ENCODE measurements at places on chromosomes 12 and 14. TPM values are rescaled to one million over a fixed set of nuclear protein-coding genes. Genes with fewer than 3 reads are reported as not detected.

LRTM2 gene
- not detected for total RNA-seq

TMED8 gene
- 36.1 TPM for total RNA-seq

BATF gene
- 185 TPM for total RNA-seq

AICDA gene
- total RNA-seq = not detected

TSPAN8 gene
- total RNA-seq = not detected

PLA2G1B gene
- total RNA-seq = not detected

SYCP3 gene
- 0.91 TPM for total RNA-seq

GRCh38 chr14:60116181-60116580 is 24.5 kb downstream of the PCNX4 start:
- DNase-seq = no peak

GRCh38 chr14:105876158-105876557 is 349.8 kb downstream of the TMEM121 start:
- DNase-seq = no peak

DNA sequence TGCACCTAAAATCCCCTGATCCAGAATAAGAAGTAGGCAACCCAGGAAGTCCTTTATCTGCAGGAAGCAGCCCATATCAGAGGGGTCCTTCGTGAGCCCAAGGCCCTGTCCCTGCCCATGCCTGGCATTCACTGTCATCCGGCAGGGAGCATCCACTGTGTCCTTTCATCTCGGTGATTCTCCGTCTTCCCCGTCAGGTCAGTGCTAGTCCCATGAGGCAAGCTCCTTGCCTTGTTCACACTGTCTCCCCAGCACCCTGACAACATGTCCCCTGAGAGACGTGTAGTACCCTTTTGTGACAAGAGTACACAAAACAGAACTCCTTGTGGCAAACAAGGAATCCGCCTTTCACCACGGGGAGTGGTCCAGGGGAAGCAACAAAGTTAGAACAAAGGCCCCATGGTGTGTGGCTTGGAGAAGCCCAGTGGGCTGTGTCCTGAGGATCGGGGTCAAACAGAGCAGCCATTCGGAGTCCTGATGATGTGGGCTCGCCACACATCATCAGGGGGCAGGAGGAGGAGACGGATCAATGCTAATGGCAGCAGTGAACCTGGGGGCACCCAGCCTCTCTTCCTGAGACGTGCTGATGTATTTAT is 112.1 kb downstream of the DICER1 start:
- no peak for DNase-seq

DNA sequence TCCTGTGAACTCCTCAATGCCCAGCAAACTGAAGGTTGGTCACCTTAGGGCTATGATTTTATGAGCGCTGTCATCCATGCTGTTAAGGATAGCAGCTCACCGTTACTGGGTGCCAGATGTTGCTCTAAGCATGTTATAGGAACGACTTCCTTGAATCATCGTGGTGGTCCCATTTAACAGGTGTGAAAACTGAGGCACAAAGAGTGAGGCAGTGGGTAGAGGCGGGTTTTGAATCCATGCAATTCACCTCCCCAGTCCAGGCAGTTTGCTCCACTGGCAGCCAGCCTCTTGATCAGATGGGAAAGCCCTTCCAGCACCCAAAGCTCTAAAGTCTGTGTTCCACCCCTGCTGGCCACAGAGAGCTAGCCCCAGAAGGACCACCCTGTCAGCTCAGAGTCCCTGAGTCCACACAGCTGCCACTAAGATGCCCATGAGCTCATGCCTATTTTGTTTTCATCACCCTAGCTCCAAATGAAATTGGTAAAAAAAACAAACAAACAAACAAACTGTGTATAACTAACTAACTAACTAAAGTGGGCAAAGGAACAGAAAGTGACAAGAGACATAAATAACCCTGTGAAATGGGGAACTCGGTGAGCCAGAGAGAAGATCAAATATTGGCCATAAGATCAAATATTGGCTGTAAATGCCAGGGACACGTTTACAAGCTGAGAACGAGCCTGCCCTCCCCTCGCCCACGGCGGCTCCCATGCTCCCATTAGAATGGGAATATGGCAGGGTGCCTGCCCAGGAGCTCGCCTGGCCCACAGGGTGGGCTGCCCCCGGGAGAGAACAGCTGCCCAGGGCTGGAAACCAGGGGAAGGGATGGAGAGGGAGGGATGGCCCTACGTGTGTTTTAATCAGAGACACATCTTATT is 72.3 kb upstream of the RFLNA start:
- DNase-seq = no peak

GRCh38 chr12:130839770-130840404 is 837 bp upstream of the STX2 start:
- DNase-seq = no peak

DNA sequence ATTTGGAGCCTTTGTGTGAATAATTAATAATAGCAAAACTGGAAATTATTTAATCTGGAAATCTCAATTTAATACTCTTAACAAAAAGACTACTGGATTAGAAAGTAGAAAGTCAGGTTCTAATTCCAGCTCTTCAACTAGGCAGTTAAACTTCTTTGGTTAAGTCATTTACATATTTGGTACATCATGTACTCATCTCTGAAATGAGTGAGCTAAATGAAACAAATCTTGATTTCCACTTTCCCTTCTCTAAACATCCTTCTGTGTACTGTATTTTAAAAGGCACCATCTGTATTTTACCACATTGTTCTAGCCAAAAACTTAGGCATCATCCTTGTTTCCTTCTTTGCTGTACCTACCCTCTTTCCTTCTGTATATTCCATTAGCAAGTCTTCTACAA is 26.9 kb downstream of the CRADD start:
- no peak for DNase-seq

GRCh38 chr14:69044965-69045555 is 66.0 kb upstream of the ACTN1 start:
- DNase-seq = no peak

DNA sequence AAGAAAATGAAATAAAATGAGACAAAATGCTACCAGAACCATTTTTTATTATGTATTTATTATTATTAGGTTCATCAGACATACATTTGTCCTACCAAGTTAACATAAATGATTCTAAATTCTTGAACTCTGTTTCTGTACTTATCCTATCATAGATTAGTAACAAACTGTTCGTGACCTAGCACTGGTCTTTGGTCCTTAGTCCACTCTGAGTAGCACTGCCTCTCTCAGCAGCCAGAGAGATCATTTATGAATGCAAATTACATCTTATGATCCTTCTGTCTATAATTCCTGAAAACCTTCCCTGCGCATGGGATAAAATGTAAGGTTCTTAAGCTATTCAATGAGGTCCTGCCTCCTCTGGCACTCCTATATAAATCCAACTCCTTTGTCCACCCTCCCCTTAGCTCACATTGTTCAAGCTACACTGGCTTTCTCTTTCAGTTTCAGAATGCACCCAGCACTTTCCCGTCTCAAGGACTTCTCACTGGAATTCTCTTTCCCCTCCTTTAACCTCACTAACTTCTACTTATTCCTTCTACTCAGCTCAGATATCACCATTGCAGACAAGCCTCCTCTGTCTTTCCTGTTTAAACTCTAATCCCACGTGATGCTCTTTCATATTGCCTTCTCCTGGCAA is 17.1 kb downstream of the PDZRN4 start:
- DNase-seq = no peak

DNA sequence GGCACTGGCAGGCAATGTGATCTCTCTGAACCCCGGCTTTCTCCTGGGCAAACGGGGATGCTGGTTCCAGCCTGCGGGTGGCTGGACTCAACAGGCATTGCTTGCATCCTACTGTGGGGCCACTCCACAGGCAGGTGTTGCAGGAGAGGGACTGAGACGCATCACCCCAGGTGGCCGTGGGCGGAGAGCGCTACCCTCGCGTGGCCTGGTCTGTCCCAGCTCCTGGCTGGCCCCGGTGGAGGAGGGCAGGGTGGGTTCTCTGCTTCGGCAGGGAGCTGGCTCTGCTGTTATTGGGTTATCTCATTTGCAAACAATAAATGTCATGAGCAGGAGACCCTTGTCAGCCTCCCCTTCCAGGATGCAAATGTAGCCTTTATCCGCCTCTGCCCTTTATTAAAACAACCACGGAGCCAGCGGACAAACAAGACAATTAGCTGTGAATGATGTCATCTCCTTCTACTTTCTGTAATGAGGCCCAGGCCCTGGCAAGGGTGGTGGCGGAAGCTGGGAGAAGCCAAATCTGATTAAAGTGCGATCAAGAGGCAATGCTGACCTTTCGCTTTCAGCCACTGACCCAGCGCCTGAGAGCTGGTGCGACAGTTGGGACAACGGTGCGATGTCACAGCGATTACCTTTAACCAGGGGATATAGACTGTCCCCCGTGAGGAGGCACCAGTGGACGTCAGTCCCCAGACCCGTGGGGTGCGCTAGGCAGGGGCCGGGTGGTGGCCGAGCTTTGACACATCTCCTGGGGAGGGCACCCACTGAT is 161.8 kb downstream of the KIF26A start:
- DNase-seq = no peak

DNA sequence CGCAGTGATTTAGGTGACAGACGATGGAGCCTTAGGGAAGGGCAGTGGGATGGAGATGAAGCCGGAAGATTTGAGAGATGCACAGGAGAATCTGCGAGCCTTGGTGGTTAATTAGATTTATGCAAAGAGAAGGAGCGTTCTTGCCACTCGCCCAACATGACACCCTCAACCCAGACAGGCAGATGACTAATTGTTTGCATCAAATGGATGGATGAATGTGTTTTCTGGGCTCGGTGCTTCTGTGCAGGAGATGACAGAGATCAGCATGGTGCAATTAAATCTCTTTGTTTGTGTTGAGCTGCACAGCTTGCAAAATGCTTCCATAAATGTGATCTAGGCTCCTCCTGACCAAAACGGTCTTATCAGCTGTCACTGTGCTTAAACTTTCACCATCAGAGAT is 202.3 kb upstream of the PRMT8 start:
- no peak for DNase-seq

DNA sequence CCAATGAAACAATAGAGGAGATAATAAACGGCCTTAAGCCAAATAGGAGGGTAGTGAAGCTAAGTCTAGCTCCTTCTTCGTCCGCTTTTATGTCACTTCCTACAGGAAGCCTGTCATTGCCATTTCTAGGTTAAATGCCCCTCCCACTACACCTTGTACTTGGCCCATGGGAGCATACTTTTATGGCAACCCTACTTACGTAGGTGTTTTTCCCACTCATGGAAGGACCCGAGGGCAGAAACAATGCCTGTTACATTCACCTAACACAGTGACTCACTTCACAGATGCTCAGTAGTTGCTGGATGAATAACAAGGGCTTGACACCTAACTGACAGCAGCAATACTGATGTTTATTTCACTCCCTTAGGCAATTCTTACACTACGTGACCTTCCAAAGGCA is 44.5 kb downstream of the ALKBH1 start:
- DNase-seq = no peak

- DNase-seq = no peak
Measured at GRCh38 chr12:44003721-44004120, 167.8 kb downstream of the TMEM117 start.

DNA sequence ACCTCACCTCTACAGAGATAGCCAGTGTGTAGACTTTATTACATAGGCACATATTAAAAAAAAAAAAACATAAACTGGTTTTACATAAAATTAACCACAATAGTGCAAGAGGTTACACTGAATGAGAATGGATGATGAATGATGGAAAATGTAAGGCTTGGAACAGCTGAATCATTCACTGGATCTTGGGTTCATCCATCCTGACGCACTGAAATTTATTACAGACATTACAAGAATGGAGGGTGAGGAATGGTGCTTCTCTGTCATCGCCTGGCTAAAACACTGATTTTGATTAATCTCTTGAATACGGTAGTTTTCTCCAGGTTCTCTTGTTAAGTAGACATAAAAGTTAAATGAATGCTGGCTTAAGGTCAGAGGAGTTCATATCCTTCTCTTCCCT is 40.0 kb upstream of the GTF2A1 start:
- no peak for DNase-seq

- peak; percentile 51 for DNase-seq
Measured at GRCh38 chr14:76926521-76927251, 100.5 kb downstream of the LRRC74A start.

- DNase-seq = no peak
Measured at GRCh38 chr12:80567401-80567800, 123.4 kb downstream of the PTPRQ start.

DNA sequence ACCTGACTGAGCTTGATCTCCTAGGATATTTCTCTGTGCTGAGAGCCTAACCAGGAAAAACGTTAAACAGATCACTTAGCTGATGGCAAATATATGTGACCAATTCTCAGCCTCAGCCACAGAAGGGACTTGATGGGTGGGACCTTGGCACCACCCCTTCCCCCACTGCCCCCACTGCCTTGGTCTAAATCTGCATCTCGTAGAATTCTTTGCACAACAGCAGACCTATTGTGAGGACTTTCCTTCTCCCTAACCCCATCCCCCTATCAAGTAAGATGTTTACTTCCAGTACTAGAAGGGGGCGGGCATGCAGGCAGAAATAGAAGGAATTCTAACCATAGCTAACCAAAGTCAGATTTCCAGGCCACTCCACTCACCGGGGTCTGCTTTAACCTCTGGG is 313.2 kb downstream of the PCNX1 start:
- no peak for DNase-seq

- DNase-seq = no peak
Measured at GRCh38 chr14:30971586-30971985, 53.9 kb upstream of the AP4S1 start.

GRCh38 chr12:55930771-55931316 is at the start of gene DGKA:
Gene DGKA, plus strand, starts transcription at chr12:55931162. Its CDS starts 5,342 bp downstream, at chr12:55936504.
- peak; percentile 84 for DNase-seq

- DNase-seq = no peak
Measured at GRCh38 chr14:97854918-97855317, 1057.7 kb downstream of the VRK1 start.

GRCh38 chr12:15664491-15664890 is 124.7 kb downstream of the EPS8 start:
- no peak for DNase-seq

- no peak for DNase-seq
Measured at GRCh38 chr14:22391908-22392565, 197.0 kb downstream of the DAD1 start.

GRCh38 chr12:27780612-27781408 is 774 bp upstream of the MANSC4 start:
- peak; percentile 26 for DNase-seq

GRCh38 chr12:43290836-43291235 is 261.2 kb downstream of the ADAMTS20 start:
- DNase-seq = no peak

DNA sequence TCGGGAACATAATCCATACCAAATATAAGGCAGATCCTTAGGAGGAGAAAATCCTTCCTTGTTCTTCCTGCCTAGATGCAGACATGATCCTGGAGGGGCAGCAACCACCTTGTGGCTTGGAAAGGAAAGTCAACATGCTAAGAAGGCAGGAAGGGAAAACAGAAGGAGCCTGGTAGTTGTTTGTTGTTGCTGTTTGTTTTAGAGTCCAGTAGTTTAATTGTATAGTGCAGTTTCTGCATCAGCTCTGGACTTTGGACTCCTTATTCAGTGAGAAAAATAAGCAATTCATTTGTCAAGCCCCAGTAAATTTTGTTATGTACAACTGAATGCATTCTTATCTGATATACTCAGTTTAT is 45.7 kb upstream of the APPL2 start:
- DNase-seq = no peak

- no peak for DNase-seq
Measured at GRCh38 chr12:28552251-28552970, 362.2 kb downstream of the CCDC91 start.
